ENCODE measurements at places on chromosomes 12 and 14. TPM values are rescaled to one million over a fixed set of nuclear protein-coding genes. Genes with fewer than 3 reads are reported as not detected.

Gene LRIG3
- not detected for total RNA-seq

Gene GDF11
- total RNA-seq: 13.6 TPM

Gene VASH1
- 5.1 TPM for total RNA-seq

Gene CNTN1
- not detected for total RNA-seq

Gene KLRK1
- total RNA-seq: 125 TPM

Gene ZNF385A
- total RNA-seq: 0.52 TPM

Gene FIGNL2
- total RNA-seq: 0.55 TPM

Gene TM7SF3
- 38.8 TPM for total RNA-seq

Gene DEGS2
- 1.3 TPM for total RNA-seq

Gene CFAP251
- total RNA-seq: 0.65 TPM

Gene PRIMA1
- not detected for total RNA-seq

Gene VCPKMT
- 14.7 TPM for total RNA-seq

Gene BICDL1
- total RNA-seq: 103 TPM

Gene ZFHX2
- 1.3 TPM for total RNA-seq

Gene CMTM5
- not detected for total RNA-seq

Gene GXYLT1
- total RNA-seq: 11.0 TPM

Gene LRP1-AS
- not detected for total RNA-seq

All from activated CD8-positive, alpha-beta memory T cell treated with anti-CD3 and anti-CD28 coated beads for 36 hours (primary cell).